ENCODE measurements at places on chromosomes 12 and 14.

DNA sequence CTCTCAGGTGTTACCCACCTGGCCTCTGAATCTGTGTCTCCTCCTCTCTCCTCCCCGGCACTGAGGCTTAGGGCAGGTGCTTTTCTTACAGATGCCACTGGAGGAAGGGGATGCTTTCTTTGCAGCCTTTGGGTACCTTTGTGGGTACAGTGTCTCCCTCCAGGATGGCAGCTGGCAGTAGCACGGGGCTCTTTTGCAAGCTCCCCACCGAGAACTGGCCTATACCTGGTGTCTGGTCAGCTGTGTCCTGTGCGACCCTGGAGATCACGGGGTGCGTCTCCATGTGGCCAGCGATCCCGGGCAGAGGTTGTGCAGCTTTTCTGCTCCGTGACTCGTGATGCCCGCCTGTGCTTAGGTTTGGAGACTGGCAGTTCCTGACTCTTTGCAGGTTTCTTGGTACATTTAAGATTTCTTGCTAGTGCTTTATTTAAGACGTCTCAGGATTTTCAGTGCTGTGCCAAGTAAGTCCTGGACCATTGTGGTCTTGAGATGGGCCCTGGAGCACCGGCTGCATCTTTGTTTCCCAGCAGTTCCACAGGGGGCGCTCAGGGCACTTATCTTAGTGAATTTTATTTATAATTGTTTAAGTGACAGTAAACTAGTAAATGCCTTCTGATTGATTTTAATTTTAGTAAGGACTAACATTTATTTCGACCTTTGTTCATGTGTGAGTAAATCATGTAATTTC, 68.9 kb downstream of the DDX51 start:
- DNase-seq: no peak

DNA sequence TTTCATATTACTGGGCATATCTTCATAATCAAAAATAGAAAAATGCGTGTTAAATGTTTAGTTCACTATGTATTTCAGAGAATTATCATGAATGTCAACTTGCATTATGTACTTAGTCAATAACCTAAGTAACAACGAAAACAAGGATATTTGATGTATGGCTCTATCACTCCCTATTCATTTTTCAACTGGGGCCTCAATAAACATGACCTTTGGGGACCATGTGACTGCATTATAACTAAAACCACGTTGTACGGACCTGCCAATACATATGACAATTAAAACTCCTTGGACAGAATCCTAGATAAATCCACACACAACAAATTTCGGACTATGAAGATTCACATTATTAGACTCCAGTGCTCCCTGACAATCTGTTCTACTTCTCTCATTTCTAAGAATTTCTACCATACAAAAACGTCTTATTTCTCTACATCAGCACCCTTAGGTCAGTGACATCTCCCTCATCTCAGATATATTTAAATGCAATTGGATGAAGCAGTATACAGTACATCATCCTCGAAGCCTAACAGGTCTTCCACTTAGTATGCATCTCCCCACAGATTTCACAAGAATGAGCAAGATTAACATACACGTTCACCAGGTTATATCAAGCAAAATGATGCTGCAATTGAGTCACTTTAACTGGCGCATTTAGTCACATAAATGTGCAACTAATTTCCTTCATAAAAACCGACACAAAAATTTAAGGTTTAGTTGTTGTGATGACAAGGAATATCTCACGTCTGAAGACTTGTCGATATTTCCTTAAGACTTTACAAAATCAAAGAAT, 1.5 kb downstream of the UBE2N start:
- DNase-seq: no peak

- DNase-seq: no peak
Observed at GRCh38 chr14:67557118-67557517, 24.0 kb downstream of the PLEKHH1 start.

- no peak for DNase-seq
Observed at GRCh38 chr12:53825246-53826081, 73.7 kb upstream of the CISTR start.

- no peak for DNase-seq
Observed at GRCh38 chr12:88393017-88393767, 187.1 kb downstream of the KITLG start.

GRCh38 chr14:72839753-72840607, 53.9 kb downstream of the DPF3 start:
- no peak for DNase-seq
